ENCODE measurements at places on chromosomes 6 and 20.

GRCh38 chr6:168035098-168035660 lies 37.7 kb downstream of the KIF25 start:
- DNase-seq = no peak

DNA sequence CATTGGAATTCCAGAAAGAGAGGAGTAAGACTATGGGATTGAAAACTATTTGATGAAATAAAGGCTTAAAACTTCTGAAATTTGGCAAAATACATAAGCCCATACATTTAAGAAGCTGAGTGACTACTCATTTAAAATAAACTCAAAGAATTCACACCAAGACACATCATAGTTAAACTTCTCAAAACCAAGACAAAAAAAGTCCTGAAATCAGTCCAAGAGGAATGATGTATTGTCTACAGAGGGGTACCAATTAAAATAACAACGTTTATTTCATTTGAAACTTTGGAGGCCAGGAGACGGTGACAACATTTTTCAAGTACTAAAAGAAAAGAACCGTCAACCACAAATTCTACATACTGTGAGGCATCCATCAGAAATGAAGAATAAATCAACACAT lies 841.4 kb upstream of the MAP3K7 start:
- no peak for DNase-seq

DNA sequence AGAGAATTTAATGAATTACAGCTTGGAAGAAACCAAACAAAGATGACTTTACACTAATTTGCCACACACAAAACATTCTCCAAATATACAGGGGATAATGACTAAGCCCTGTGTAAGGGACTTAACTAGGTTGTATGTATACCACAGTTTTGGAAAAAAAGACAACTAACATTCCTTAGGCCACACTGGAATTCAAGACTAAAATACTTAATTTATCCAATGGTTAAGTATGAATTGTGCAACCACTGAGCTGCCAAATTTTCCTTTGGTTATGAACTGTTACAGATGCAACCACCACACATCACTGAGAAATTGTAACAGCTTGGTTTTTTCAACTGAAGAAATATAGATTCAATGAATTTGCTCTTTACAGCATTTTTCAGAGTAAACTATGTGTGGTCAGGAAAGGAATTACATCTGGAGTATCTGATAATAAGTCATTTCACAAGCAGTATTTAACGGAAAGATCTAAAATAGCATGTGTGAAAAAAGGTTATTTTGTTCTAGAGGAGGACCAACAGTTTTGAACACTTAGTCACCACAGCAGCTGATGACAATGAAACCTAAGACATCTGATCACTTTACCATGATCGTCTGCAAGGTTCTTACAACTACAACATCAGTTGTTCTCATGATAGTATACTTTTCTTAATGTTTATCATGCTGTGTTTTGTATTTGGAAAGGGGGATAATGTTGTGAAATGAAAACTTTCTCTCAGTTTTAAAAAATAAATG lies 318.8 kb downstream of the BCKDHB start:
- no peak for DNase-seq

DNA sequence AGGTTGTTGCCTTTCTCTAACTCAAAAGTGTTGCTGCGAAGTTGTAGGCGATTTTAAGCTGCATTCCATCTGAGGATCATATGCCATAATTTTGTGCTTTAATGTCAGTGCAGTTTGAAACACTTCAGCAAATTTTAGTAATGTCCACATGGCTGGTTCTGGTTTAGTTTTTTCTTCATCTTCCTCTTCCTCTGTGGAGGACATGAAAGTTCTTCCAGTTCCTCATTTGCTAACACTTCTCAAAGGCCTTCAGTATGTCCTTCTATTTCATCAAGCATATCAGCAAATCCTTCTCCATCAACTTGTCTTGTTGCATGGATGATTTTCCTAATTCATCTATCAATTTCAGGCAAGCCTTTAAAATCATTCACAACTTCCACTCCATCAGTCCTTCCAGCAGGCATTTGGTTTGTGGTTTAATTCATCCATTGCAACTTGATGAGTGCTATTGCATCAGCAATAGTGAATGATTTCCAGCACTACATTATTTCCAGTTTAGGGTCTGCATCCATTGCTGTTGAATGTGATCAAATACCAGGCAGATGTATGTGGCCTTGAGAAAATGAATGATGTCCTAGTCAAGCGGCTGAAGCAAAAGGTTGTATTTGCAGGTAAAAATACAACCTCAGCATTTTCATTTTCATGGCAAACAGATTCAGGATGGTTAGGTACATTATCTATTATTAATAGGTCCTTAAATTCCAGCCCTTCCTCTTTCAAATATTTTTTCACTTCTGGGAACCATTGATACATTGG lies 20.2 kb downstream of the SHLD1 start:
- DNase-seq = no peak

- DNase-seq = no peak
These were observed 17.2 kb upstream of the CRIP3 start for GRCh38 chr6:43325876-43326275.

- no peak for DNase-seq
These were observed 335.6 kb upstream of the BTBD3 start for GRCh38 chr20:11582060-11582459.

DNA sequence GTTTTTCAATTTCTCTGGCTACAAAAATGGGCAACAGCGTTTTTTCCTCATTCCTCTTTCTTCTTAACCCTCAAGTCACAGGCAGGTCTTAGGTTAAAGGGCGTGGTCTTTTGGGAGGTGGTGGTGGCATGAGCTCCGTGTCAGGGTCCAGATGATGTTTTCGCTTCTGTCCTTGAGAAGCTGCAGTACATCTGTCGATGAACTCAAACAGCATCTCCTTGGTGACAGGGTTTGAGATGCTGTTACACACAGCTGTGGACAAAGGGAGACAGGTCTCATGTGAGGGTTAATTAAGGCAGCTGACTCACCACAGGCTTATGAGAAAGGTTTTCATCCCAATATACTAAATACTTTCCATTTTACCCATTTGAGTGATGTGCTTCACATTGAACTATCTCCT lies 350.8 kb downstream of the RNGTT start:
- DNase-seq = no peak

DNA sequence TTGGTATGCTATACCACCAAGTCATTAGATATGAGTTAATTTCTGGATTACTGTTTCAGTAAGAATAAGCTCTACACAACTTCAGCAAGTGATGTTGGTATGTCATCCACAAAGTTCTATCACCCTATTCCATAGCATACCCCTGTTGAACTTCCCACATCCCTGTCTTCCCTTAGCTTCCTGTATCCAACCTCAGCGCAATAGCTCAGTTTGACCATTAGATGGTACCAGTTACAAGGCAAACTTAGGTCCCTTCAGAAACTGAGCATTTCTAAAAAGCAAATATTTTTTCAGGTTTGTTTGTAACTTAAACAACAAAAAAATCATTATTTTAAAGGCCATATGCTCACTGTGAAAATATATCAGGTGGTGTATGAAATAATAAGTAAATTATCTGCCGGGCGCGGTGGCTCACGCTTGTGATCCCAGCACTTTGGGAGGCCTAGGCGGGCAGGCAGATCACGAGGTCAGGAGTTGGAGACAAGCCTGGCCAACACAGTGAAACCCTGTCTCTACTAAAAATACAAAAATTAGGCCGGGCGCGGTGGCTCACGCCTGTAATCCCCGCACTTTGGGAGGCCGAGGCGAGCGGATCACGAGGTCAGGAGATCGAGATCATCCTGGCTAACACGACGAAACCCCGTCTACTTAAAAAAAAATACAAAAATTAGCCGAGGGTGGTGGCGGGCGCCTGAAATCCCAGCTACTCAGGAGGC lies 8.8 kb upstream of the MOG start:
- no peak for DNase-seq

- DNase-seq = no peak
These were observed 22.8 kb downstream of the VGLL2 start for GRCh38 chr6:117288083-117288715.

GRCh38 chr20:57024849-57025248 lies 241.6 kb downstream of the BMP7 start:
- DNase-seq = no peak

GRCh38 chr6:85081102-85081501 lies 316.7 kb upstream of the TBX18 start:
- DNase-seq = no peak

DNA sequence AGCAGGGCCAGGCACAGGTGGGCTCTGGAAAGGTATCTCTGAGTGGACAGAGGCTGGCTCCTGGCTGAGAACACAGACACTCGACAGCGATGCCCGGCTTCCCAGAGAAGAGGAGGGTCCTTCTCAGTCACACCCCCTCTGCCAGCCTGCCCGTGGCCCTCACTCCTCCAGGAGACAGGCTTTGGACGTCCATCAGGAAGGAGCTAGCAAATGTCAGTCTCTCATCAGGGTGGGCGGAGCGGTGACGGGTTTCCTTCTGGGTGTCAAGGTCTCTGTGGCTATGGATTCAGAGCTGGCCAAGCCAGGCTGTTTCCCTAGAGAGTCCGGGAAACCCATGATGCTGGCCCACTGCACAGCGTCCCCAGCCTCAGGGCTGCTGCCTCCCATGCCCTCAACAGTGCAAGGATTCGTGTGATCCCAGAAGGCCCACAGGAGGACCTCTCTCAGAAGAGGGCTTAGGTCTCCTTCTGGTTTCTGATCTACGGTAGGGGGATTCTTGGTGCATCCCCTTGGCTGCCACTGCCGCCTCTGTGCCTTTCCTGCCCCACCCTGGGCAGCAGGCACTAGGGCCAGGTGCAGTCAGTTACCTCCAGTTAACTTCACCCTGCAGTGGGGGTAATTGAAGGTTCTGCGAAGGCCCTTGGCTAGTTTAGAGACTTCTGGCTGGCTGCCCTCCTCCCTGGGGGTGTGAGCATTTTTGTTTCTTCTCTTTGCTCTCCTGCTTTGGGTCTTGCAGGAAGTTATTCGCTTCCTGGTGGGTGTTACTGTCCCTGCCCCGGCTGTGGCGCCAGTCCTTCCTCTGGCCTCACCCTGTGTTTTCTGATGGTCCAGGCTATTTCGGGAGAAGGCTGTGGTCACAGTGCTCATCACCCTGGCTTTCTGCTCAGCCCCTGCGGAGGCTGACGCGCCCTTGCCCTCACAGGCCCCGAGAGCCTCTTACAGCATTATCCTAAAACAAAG lies 80.2 kb downstream of the CDH4 start:
- no peak for DNase-seq

- DNase-seq = no peak
These were observed 35.6 kb upstream of the PRDM1 start for GRCh38 chr6:106050538-106050937.

- DNase-seq = no peak
These were observed 86.2 kb downstream of the TBC1D7 start for GRCh38 chr6:13242178-13242577.

DNA sequence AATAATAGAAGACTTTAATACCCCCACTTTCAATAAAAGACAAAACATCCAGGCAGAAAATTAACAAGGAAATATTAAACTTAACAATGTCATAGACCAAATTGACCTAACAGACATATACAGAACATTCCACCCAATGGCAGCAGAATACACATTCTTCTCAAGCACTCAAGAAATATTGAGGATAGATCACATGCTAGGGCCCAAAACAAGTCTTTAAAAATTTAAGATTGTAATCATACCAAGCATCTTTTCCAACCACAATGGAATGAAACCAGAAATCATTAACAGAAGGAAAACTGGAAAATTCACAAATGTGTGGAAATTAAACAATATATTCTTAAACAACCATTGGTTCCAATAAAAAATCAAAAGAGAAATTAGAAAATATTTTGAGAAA lies 161.0 kb downstream of the COL12A1 start:
- no peak for DNase-seq

GRCh38 chr20:45867819-45868176 lies 10.4 kb downstream of the ZSWIM3 start:
- DNase-seq = no peak

DNA sequence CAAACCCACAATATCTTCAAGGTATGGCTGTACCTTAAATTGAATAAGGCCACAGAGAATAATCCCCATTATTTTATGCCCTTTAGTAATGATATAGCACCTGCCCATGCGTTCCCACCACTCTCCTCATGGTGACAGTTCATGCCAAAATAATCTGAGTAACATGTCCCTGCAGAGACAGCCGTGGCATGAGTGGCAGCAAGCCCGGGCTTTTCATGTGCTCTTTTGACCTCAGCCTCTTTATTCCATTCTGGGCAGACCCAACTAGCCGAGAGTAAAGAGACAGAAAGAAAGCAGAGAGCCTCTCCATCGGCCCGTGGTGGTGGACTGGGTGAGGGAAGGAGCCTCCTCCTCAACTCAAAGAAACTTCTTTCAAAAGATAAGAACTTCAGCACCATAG lies 19.9 kb upstream of the POPDC3 start:
- DNase-seq = no peak

DNA sequence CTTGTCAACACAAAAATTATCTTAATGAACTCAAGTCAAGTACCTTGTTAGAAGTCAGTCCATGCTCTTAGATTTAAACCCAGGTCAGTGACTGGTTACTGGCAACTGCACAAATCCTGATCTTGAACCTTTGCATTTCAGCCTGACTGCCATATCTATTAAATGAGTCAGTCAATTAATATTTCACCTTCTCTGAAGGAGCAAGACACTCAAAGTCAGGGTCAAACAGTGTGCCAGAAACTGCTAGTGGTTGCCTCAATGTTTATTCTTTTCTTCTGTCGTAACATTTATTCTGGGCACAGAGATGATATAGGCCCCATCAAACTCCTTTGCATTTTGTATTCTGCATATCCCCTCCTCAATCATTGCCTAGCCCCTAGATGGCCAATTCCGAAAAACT lies 193.9 kb upstream of the MOCS1 start:
- DNase-seq = no peak

GRCh38 chr20:63381781-63382431 lies 20.8 kb upstream of the CHRNA4 start:
- peak; percentile 11 for DNase-seq

DNA sequence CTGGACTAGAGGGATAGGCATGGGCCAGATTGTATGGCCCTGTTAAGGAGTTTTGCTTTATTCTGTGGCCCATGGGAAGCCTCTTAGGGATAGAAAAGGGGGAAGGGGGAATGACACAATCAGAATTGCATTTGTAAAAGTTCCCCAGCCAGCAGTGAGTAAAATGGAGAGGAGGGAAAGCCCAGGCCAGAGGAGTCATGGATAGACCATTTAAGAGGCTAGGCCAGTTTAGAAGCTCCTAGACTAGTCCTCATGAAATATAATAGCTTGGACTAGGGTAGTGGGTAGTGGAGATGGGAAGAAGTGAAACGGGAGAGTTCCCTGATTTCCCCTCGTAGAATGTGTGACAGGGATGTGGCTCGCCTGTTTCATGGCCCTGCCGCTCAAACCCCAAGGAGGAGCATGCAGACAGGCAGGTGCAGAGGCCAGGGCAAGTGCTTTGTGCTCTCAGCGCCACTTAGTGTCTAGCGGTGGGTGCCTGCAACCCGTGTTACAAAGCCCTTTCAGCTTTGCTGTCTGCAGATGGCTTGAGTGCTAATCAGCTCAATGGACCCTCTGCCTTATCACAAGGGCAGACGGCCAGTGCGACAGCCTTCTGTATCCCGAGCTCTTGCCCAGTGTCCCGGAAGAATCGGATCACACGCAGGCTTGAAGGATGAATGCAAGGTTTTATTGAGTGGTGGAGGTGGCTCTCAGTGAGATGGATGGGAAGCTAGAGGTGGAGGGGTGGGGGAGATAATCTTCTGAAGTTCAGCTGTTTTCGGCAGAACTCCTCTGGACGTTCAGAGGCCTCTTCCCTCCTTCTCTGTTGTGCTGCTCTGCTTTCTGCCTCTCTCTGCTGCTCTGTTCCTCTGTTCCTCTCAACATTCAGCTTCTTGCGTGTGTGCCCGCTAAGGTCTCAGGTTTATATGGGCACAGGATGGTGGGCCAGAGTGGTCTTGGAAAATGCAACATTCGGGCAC lies 141.1 kb downstream of the CEP57L1 start:
- peak; percentile 11 for DNase-seq

- DNase-seq = no peak
These were observed 1.4 kb downstream of the ZNF512B start for GRCh38 chr20:63968136-63968927.

- DNase-seq = no peak
These were observed 36.6 kb upstream of the MLIP start for GRCh38 chr6:54074578-54075195.
